ENCODE measurements at places on chromosomes 1 and 21.

DNA sequence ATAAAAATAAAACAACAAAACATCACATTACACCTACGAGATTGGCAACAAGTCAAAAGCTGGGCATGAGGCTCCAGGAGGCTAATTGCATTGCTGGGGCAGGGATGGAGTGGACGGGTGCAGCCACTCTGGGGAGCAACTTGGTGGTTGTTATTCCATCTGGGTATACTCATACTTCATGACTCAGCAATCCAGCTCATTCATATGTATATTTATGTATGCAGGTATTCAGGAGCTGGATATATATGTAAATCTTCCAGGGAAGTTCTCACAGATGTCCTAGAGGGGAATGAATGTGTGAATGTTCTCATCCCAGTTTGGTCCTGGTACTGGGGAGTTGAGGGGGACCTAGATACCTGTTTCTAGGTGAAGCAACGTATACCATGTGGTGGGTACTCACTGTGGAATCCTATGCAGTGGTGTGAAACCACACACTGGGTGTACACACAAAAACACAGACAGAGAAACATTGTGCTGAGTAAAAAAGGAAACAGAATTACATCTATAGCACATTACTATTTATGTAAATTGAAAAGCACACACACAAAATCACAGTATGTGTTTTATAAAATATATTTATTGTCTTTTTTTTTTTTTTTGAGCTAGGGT, 79.7 kb upstream of the RAB4A start:
- no peak for DNase-seq

GRCh38 chr1:62117018-62117750, 77.5 kb upstream of the L1TD1 start:
- no peak for DNase-seq

GRCh38 chr1:226605318-226605950, 56.9 kb downstream of the STUM start:
- no peak for DNase-seq

- DNase-seq: no peak
These were observed 6.3 kb downstream of the KIF21B start for GRCh38 chr1:201016943-201017827.

GRCh38 chr1:157993147-157993917, at the start of gene KIRREL1:
TSS of gene KIRREL1 (plus strand) at chr1:157993645. CDS start at chr1:157993677, 32 bp downstream.
- peak; percentile 30 for DNase-seq

- DNase-seq: no peak
These were observed 141.7 kb upstream of the IRF2BP2 start for GRCh38 chr1:234751678-234752077.

DNA sequence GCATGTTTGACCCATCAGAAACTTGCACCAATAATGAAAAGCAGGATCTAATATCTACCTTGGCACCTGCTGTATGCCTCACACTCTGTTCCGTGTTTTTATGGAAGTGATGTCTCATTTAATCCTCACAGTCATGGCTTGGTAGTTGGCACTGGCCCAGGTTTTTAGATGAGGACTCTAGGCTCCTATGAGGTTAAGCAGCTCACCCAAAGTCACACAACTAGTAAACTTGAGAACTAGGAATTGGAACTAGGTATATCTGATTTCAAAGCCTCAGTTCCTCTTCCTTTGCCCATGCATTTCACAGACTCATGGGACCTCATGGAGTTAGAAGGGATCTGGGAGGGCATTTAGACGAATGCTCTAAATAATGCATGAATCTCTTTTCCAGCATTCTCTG, 21.3 kb upstream of the TARBP1 start:
- DNase-seq: no peak

DNA sequence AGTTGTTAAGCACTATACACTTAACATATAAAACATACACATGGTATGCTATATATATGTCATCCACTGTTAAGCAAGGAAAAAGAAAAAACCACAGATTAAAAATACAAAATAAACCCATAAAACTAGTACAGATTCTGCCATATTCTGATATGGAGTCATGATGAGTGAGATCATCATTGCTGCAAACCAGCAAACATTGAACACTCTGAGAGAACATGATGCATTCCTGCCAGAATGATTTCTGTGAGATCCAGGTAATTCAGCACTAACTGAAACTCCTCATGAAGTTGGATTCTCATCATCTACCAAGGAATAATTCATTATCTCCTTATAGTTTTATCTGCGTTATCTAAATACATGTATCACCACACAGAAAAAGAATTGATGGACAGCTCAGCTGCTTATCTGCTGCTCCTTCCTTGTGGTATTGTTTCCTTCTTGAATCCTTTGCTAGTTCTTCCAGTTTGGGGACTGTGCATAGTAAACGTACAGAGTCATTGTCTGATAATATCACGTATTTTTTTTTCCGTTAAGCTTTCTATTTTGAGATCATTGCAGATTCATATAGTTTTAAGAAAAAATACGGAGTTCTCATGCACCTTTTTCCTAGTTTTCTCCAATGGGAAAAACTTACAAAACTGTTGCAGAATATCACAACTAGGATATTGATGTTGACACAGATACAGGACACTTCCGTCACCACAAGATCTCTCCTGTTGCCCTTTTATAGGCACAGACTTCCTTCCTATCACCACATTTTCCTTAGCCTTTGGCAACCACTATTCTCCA, 9.3 kb downstream of the RAB4A start:
- no peak for DNase-seq

DNA sequence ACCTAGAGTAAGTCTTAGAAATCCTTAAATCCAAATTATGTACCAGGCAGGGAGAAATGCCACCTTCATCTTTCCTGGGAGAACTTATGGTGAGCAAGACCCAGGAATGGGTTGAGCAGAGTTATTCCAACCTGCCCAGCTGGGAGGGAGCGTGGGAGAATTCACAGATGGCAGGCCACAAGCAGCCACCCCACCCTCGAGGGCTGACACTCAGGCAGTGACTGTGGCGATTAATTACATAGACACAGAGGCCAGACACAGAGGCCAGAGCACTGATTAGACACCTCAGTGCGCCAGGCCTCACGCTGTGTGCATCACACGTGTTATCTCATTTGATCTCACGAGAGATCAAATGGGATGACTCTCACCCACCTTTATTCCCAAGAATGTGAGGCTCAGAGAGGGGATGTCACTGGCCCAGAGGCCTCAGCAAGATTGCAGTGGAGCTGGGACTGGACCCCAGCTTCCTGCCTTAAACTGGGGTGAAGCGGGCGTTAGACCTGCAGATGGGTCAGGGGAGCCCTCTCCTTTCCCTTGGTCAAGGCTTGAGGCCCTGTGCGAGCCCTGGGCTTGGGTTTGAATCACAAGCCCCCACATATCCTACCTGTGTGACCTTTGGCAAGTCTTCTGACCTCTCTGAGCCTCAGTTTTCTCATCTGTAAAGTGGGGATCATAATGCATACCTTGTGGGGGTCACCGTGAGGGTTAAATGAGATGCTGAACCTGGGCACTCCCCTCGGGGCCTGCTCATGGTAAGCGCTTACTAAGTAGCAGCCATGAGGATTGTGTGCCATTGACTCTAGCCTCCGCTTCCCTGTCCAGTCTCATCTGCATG, 28.8 kb upstream of the PADI4 start:
- DNase-seq: peak; percentile 94
